Mesothelial cell of epicardium (in vitro differentiated cells): ENCODE measurements at places on chromosomes 1 and 21. TPM values are rescaled to one million over a fixed set of nuclear protein-coding genes. Genes with fewer than 3 reads are reported as not detected.

- H3K27me3 ChIP-seq, result no peaks in the 10 kb centered on the region
- H3K4me1 ChIP-seq, result peaks cover under 1% of the 10 kb centered on the region
- peaks cover 4% of the 10 kb centered on the region for H3K36me3 ChIP-seq
- no peak within 1 kb of the TSS for H3K4me3 ChIP-seq
- no peak within 1 kb of the TSS for H3K27ac ChIP-seq
These were observed at the start of gene SLC25A34 for GRCh38 chr1:15736038-15736891. Gene SLC25A34 (plus strand): TSS chr1:15736258. CDS start chr1:15736486, 228 bp downstream.

GRCh38 chr1:69121723-69122122 is 446.0 kb upstream of the LRRC7 start:
- DNase-seq, result no peak
- H3K27ac ChIP-seq, result no peak overlapping the region
- H3K27me3 ChIP-seq, result no peaks in the 10 kb centered on the region
- H3K36me3 ChIP-seq, result no peaks in the 10 kb centered on the region
- H3K4me1 ChIP-seq, result peaks cover 12% of the 10 kb centered on the region

GRCh38 chr1:41514381-41514780 is 29.9 kb upstream of the EDN2 start:
- no peak overlapping the region for H3K27ac ChIP-seq
- DNase-seq, result no peak
- peaks cover 6% of the 10 kb centered on the region for H3K36me3 ChIP-seq
- H3K4me3 ChIP-seq, result no peak overlapping the region
- no peaks in the 10 kb centered on the region for H3K27me3 ChIP-seq
- H3K4me1 ChIP-seq, result peaks cover 21% of the 10 kb centered on the region

Gene UMODL1
- total RNA-seq, result not detected in 3 replicates

Gene DISP3
- total RNA-seq, result 1.5 to 2.3 TPM (median 2.2 TPM) in 3 replicates

Gene KCNJ15
- total RNA-seq, result 0.70 to 1.9 TPM (median 1.1 TPM) in 3 replicates

Gene RNU11
- not detected in 3 replicates for total RNA-seq

Gene KCNA2
- 0.58 to 1.1 TPM (median 0.63 TPM) in 3 replicates for total RNA-seq

Gene S100A11
- total RNA-seq, result 351 to 373 TPM (median 358 TPM) in 3 replicates

Gene RNU1-2
- 3,774 to 3,945 TPM (median 3,937 TPM) in 3 replicates for total RNA-seq
